IPS DF 19.7 (cell line): ENCODE measurements at places on chromosomes 6 and 20.

- DNase-seq, result no peak
These were observed 107.9 kb upstream of the CLDN20 start for GRCh38 chr6:155155787-155156447.

GRCh38 chr6:153000243-153000642 is 2.3 kb downstream of the MTRF1L start:
- DNase-seq, result no peak

DNA sequence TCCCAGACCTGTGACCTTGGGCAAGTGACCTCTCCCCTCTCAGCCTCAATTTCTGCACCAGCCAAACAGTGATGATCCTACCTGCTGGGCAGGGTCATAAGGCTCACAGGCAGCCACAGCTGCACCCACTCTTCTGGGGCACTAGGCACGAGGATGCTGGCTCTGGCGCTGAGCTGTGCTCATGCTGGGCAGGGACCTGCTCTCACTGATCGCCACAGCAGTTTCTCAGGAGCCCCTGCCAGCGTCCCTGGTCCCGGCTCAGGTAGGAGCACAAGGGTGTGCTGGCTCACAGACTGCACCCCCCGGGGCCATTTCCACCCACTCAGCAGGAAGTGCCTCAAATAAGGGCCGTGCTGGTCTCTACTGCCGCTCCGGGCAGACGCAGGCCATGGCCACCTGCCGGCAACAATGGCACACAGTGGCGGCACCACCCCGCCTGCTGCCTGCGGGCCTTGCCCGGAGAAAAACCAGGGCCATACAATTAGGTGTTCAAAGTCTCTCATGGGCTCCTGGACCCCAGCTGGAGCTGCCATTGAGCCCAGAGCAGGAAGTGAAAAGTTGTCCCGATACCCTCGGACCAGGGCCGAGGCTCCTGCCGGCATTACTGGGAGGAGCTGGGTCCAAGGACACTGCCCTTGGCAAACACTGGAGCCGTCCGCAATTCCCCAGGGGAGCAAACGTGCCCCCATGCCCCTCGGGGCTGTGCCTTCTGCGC is 4.6 kb upstream of the CABLES2 start:
- no peak for DNase-seq

DNA sequence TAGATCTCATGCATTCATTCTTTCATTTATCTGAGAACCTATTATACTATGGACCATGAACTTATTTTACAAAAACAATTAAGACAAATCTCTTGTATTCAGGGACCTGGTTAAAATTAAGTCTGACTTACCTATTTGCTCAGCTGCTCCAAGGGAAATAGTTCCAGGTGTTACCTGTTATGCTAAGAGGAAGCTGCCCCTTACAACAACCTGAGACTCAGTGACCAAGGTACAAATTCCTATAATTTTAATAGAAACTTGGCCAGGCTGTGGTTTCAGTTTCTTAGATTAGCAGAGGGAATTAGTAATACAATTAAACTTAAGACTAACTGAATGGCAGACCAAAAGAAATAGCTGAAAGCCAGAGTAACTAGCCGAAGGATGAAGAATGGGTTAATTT is 48.2 kb upstream of the GMPR start:
- no peak for DNase-seq

GRCh38 chr6:90448836-90449235 is 138.0 kb downstream of the MAP3K7 start:
- no peak for DNase-seq

- no peak for DNase-seq
These were observed 338 bp downstream of the E2F3 start for GRCh38 chr6:20402092-20402341.

GRCh38 chr6:91075244-91075976 is 488.5 kb upstream of the MAP3K7 start:
- no peak for DNase-seq
